ENCODE measurements at places on chromosomes 4 and X.
A peak's percentile ranks its signal among the peaks of the same experiment; 100 is the strongest.

- peaks cover 19% of the 10 kb centered on the region for H3K4me1 ChIP-seq
- peaks cover 13% of the 10 kb centered on the region for H3K27me3 ChIP-seq
- peak overlapping the region; percentile 94 for H3K4me3 ChIP-seq
Measured at GRCh38 chrX:46913667-46914066, 1.4 kb downstream of the JADE3 start.

GRCh38 chr4:132809298-132810032 is 339.6 kb upstream of the PCDH10 start:
- no peak overlapping the region for H3K27ac ChIP-seq
- peak; percentile 16 for DNase-seq
- H3K36me3 ChIP-seq, result peaks cover 5% of the 10 kb centered on the region
- no peaks in the 10 kb centered on the region for H3K27me3 ChIP-seq

- H3K4me3 ChIP-seq, result peak overlapping the region; percentile 92
- H3K27ac ChIP-seq, result peak overlapping the region; percentile 65
- peak; percentile 33 for DNase-seq
- H3K27me3 ChIP-seq, result peaks cover 21% of the 10 kb centered on the region
- H3K36me3 ChIP-seq, result no peaks in the 10 kb centered on the region
Measured at GRCh38 chrX:150365990-150366911, 3.1 kb downstream of the MAMLD1 start.

DNA sequence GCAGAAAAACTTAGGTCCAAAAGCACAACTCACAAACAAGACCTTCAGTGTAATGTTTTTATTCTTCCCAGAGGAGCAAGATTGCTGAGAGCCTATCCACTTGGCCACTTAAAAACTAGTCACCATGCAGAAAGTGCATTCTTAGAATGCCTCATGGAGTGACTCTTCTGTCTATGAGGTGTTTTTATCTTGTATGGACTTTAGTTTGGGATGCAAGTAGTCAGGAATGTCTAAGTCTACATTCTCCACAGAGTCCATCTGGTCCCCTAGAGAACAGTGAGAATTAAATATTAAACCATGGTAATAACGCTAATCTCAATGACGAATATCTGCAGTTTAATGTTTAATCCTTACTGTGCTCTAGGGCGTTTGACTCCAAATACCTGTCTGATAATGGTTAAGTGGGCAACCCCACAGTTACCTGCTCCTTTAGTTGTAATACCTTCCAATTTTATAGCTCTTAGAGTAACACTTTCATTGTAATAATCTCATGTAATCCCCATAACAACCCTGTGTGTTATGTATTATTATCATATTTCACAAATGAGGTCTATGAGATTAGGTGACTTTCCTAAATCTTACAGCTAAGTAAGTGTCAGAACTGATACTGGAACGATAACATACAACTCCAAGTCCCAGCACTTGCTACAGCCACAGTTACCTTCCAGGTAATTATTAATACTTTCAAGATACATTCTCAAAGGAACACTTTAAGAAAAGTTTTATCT is 235.6 kb upstream of the JADE1 start:
- DNase-seq, result no peak
- no peak overlapping the region for H3K27ac ChIP-seq
- peaks cover 38% of the 10 kb centered on the region for H3K4me1 ChIP-seq
- no peaks in the 10 kb centered on the region for H3K36me3 ChIP-seq

DNA sequence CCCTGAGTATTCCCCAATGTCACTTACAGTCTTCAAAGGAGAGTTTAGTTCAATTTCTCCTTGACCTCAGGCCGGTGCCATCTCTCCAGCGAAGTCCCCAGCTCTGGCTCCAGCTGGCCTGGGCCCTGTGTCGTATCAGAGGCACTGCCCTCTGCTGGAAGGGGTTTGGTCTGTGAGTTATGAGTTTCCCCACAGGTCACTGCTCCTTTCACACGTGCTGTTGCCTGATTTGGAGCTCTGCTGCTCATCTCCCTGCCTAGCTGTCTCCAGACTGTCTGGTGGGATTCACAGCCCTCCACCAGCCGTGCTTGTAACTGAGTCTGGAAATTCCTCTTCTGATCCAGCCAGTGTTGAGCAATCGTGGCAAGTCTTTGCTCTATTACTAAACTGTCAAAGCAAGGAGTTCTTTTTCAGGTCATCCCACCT is at the start of gene RAP2C:
RAP2C (minus strand) TSS at position 105 of the 426 bp plus-strand sequence. CDS start 2,179 bp downstream, outside the sequence.
- H3K36me3 ChIP-seq, result peaks cover 4% of the 10 kb centered on the region
- peak within 1 kb of the TSS; percentile 93 for H3K4me3 ChIP-seq
- peak; percentile 73 for DNase-seq
- peaks cover 42% of the 10 kb centered on the region for H3K4me1 ChIP-seq
- peaks cover 4% of the 10 kb centered on the region for H3K27me3 ChIP-seq
- H3K27ac ChIP-seq, result peak within 1 kb of the TSS; percentile 65

DNA sequence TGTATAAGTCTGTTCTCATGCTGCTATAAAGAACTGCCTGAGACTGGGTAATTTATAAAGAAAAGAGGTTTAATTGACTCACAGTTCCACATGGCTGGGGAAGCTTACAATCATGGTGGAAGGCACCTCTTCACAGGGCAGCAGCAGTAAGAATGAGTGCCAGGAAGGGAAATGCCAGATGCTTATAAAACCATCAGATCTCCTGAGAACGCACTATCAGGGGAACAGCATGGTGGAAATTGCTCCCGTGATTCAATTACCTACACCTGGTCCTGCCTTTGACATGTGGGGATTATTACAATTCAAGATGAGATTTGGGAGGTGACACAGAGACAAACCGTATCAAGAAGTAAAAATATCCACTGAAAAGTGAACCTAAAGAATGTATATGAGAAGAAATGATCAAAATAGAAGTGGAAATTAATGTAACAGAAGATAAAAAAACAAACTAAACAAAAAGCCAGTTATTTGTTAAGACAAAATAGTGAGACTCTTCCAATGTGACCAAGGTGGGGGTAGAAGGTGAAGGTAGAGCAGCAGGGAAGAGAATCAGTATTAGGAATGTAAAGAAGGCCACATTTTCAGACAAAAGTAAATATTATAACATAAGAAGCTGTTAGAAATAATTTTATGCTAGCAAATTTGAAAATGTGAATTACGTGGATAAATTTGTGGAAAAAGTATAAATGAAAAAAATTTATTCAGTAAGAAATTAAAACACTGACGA is 372.9 kb downstream of the NKX6-1 start:
- peaks cover 4% of the 10 kb centered on the region for H3K36me3 ChIP-seq
- peaks cover 9% of the 10 kb centered on the region for H3K4me1 ChIP-seq
- H3K27me3 ChIP-seq, result no peaks in the 10 kb centered on the region
- DNase-seq, result no peak
- H3K27ac ChIP-seq, result no peak overlapping the region
- peak overlapping the region; percentile 38 for H3K4me3 ChIP-seq

All from neural crest cell (in vitro differentiated cells).